H9 (cell line): ENCODE measurements at places on chromosomes 5 and 9.
A peak's percentile ranks its signal among the peaks of the same experiment; 100 is the strongest.

GRCh38 chr5:31193591-31194467, at the start of gene CDH6:
Gene CDH6, plus strand, starts transcription at chr5:31193686. Its CDS starts 73,788 bp downstream, at chr5:31267474.
- peak; percentile 92 for DNase-seq

DNA sequence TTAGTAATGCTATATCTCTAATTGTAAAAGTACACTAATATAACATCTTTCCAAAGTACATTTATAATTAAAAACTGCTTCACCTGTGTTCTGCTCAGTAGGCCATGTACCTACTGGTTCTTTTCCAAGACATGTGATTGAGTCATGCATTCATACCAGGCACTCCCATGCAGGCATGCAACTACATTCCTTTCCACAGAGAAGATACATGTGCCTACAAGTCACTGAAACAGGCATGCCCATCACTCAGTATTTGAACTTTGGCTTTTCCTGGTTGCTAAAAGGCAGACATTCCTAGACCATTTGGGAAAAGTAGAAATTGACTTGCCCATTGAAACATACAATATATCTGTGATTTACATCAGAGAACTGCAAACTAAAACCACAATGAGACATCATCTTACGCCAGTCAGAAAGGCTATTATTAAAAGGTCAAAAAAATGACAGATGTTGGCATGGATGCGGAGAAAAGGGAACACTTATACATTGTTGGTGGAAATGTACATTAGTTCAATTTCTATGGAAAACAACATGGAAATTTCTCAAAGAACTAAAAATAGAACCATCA, 148.3 kb upstream of the MOCS2 start:
- no peak for DNase-seq

GRCh38 chr5:109155625-109156024, 254.1 kb downstream of the PJA2 start:
- DNase-seq = no peak

GRCh38 chr9:98190757-98191105, 1.7 kb downstream of the CORO2A start:
- no peak for DNase-seq

GRCh38 chr5:155116456-155117251, 103.1 kb downstream of the KIF4B start:
- no peak for DNase-seq

DNA sequence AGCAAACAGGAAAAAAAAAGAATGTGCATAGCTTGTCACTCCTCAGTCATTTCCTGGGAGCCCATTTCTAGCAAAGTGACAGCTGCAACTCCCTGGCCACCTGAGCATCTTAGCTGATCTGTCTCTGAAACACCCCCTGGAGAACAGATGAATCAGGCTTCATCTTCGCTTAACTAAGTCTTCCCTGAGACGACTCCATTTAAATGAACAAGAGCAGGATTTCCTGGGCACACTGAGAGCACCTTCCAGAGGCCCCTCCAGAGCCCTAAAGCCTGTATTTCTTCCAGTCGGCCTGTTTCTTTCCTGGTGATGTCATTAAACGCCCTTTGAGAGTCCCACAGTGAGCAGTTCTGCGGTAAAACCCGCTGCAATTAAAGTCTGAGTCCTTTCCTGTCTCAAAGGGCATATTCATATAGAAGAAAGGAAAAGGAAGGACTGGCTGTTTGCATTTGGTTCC, 13.9 kb downstream of the TGFBI start:
- DNase-seq = no peak

DNA sequence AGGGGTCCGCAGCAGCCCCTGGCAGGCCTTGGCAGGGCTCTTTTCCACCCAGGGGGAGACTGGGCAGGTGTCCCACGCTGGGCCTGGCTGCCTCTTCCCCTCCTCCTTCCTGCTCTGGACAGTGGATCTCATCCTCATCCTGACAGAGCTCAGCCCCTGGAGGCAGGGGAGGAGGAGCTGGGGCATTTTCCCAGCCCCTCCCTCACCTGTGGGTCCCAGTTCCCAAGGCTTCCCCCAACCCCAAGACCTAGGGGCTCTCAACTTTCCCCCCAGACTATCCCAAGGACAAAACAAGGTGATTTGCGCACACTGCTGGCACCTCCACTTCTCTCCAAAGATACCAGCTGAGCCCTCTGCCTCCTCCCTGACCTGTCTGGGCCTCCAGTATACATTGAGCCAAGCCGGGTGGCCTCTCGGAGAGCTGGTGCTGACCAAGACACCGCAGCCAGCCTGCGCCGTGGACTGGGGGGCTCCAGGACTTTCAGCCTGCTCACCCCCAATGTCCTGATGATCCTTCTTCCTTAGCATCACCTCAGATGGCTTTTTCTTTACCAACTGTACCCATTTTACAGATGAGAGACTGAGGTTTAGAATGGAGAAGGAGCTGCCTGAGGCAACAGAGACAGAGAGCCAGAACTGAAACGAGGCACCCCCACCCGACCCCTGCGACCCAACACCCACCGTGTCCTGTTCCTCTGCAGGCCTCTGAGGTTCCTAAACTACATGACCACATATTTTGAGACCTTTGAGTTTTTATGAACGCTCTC, 126.6 kb downstream of the BARX1 start:
- peak; percentile 24 for DNase-seq

GRCh38 chr5:170571875-170572852, 68.3 kb downstream of the KCNIP1 start:
- DNase-seq = no peak

- no peak for DNase-seq
Measured at GRCh38 chr9:121672213-121672612, 20.8 kb downstream of the DAB2IP start.

DNA sequence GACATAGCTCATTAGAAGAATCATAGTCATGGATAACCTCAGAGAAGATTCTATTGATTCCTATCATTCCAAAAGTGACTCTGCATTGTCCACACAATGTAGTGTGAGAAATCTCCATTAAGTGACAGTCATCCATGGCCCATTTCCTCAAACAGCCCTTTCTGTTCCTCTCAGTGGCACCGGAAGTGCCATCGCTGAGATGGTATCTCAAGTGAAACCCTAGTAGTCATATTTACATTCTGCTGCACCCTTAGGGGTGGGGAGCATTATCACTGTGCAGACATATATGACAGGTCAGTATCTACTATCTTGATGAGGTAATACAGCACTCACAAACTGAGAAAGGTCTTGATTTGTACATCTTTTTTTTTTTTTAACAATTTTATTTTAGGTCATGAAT, 55.4 kb upstream of the MIER3 start:
- DNase-seq = no peak

- DNase-seq = no peak
Measured at GRCh38 chr5:97046270-97046982, 96.0 kb downstream of the LIX1 start.

GRCh38 chr9:68775003-68775730, 70.1 kb downstream of the PIP5K1B start:
- no peak for DNase-seq

DNA sequence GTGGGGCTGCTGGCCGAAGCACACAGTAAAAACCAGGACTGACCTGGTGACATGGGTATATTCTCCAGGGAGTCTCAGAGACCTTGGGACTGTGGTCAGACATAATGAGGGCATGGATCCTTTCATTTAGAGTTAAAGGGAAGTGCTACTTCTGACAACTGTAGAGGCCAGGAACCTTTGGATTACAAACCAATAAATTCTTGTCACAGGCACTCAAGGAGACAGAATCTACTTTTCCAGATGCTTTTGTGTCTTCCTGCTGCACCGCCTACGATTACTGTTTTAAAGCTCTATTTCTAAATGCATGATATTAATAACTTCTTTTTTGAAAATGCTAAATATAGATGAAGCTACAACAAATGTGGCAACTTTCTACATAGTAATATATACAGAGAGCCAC, 106.5 kb upstream of the LPAR1 start:
- DNase-seq = no peak

DNA sequence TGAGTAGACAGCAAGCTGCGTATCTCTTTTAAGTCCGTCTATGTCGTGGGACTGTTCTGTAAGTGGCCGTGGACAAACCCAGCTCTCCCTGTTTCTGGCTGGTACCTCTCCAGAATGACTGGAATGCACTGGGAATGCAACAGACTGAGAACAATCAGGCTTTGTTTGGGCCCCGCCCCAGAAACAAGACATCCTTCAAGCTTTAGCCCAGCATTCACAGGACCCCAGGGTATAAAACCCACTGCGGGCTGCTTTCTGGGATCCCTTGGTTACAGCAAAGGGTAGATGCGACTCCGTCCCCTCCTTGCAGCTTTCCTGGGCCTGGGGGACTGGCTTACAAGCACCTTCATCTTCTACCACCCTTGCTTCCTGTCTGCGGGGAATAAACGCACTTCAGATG, 45.6 kb upstream of the SPTLC1 start:
- peak; percentile 22 for DNase-seq

- DNase-seq = no peak
Measured at GRCh38 chr5:17238521-17239041, 21.1 kb downstream of the BASP1 start.

DNA sequence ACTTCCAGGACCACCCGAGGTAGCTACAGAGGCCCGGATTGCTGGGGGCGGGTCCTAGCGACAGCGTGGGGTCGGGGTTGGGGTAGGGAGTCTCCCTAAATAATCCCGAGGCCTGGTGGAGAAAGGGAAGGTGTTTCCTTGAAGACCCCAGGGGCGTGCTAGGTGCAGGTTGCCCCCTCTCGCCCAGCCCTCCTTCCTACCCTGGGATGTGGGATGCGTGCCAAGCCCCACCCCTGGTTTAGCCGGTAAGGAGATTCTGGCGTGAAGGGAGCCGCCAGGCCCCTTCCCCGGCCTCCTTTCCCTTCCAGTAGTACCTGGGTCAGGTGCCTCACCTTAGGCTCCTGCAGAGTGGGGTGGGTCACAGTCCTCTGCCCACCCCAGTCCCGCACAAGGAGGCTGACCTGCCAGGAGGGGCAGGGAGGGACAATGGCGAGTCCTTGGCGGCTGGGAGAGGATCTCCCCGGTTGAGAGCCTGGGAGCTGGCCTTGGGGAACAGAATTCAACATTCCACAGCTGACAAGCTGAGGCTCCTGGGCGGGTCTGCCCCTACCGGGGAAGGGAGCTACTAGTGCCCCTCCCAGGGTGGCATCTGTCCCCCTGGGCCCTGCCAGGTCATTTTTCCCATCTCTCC, 674 bp downstream of the TSPAN17 start:
- DNase-seq = no peak

DNA sequence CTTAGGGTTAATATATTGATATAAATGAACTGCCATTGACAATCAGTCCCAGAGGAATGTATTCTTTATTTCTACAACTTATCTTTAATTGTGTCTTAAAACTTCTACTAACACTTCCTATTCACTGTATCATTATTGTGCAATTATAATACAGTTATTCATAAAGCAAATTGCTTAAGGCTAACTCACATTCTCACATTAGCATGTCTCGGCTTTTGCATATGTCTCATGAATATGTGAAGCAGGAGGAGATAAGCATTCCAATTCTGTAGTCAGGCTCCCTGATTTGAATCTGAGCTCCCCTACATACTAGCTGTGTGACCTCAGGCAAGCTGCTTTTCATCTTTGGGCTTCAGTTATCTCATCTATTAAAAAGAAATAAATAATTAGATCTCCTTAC, 45.4 kb downstream of the PLGRKT start:
- no peak for DNase-seq

DNA sequence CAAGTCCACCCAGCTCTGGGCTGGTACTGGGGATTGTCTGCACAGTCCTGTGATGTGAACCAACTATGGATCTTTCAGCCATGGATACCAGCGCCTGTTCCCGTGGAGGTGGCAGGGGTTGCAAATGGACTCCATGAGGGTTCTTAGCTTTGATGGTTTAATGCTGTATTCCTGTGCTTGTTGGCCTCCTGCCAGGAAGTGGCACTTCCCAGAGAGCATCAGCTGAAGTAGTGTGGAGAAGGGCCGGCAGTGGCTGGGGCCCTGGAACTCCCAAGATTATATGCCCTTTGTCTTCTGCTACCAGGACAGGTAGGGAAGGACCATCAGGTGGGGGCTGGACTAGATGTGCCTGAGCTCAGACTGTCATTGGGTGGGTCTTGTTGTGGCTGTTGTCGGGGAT, 1104.8 kb upstream of the COX7C start:
- no peak for DNase-seq

DNA sequence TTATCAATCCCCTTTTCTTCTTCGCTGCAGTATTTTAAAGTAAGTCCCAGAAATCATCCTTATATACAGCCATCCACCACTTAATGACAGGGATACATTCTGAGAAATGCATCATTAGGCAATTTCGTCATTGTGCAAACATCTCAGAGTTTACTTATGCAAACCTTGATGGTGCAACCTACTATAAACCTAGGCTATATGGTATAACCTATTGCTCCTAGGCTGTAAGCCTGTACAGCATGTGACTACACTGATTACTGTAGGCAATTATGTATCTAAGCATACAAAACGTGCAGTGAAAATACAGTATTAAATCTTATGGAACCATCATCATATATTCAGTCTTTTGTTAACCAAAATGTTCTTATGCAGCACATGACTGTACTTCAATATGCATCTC, 36.8 kb downstream of the SAXO1 start:
- DNase-seq = no peak

DNA sequence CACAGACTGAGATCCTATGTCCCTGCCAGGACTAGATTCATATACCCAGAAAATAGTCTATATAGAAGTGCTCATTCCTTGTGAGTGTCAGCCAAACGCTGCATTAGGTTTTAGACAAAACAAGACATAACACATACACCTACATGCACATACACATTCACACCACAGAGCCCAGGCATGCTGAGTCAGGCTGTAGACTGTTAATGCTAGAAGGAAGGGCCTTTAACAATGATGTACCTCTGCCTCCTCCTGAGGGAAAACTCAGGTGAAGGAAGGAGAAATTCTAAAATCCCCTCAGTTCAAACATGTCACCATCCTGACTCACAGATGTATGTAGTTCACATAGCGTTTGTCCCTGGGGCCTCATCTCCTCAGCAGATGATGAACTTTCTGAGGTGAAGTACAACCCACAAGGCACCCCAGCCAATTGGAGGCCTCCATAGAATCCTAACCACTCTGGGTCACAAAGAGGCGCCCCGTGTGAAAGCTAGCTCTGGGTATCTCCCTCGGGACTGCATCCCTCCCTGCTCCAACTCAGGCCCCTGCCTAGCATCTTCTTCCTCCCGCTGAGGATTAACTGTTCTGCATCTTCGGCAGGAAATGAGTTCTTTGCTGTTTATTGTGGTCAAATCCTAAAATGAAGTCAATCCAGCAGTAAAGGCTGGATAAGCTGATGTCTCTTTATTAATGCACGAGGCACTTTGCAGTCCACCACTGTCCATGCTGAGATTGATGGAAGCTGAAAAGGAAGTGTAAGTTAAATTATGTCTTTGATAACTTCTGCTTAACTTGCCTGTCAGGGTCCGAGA, 40.8 kb upstream of the FSTL4 start:
- no peak for DNase-seq

GRCh38 chr9:68998812-68999211, 15.1 kb downstream of the PRKACG start:
- no peak for DNase-seq

GRCh38 chr5:98768160-98768959, 5.1 kb upstream of the RGMB start:
- peak; percentile 89 for DNase-seq

DNA sequence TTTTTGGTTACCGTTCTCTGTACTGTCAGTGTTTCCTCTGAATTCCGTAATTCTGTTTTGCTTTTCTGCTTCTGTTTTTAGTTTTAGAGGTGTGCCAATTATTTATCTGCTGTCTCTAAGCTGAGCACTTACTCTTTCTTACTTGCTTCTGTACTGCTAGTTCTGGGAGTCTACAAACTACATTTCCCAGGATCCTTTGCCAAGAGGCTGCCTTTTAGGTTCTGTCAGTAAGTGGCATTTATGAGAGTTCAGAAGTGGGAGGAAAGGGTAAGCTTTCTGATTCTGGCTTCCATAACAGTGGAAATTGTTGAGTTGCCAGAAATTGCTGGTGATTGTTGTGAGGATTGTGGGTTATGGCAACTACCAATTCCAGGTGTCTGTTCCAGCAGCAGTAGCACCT, 102.4 kb downstream of the OSTF1 start:
- no peak for DNase-seq
